ENCODE measurements at places on chromosomes 2 and 18.
A peak's percentile ranks its signal among the peaks of the same experiment; 100 is the strongest.

- peak; percentile 59 for DNase-seq
Measured at GRCh38 chr2:173076581-173077345, 1.1 kb downstream of the MAP3K20 start.

GRCh38 chr2:219510512-219511135 lies 3.7 kb upstream of the ASIC4 start:
- DNase-seq: no peak

GRCh38 chr2:119323459-119323858 lies 43.2 kb downstream of the C2orf76 start:
- DNase-seq: no peak

DNA sequence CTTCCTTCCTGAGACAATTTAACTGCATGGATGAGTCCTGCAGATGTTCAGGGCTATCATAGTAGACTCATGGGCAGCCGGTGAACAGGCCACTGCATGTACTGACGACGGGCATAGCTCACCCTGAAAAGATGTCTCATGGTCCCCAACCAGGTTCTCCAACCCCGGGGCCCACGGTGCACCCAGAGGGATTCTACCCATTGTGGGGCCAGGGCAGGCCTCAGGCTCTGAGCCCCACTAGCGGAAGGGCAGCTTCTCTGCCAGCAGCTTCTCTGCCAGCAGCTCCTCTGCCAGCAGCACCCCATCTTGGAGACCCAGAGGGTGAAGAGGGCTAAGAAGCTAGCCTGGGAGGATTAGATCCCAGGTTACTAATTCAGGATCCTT lies 3.2 kb upstream of the CNNM4 start:
- no peak for DNase-seq

GRCh38 chr2:148552675-148553331 lies 91.7 kb upstream of the EPC2 start:
- DNase-seq: no peak

DNA sequence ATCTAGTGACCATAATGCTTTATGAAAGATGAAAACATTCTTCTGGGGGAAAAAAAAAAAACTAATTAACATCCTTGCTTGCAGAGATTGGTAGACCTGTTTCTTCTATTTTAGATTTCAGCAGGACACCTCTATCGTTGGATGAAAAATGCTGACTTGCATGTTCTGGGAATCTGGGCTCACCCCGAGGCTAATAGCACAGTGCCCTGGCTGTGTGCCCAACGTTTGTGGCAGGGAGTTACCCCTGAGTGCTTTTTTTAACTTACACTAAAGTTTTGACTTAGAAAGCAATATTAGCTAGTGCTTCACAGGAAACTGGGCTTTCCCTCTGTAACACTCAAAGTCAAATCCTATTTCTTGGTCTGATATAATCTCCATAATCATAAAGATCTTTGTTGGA lies 233.2 kb downstream of the SLC8A1 start:
- DNase-seq: no peak

GRCh38 chr2:8676191-8676920 lies 5.5 kb upstream of the ID2 start:
- DNase-seq: peak; percentile 24

Measured in HT-29 (cell line).